B cell (primary cell): ENCODE measurements at places on chromosomes 16 and 17.

DNA sequence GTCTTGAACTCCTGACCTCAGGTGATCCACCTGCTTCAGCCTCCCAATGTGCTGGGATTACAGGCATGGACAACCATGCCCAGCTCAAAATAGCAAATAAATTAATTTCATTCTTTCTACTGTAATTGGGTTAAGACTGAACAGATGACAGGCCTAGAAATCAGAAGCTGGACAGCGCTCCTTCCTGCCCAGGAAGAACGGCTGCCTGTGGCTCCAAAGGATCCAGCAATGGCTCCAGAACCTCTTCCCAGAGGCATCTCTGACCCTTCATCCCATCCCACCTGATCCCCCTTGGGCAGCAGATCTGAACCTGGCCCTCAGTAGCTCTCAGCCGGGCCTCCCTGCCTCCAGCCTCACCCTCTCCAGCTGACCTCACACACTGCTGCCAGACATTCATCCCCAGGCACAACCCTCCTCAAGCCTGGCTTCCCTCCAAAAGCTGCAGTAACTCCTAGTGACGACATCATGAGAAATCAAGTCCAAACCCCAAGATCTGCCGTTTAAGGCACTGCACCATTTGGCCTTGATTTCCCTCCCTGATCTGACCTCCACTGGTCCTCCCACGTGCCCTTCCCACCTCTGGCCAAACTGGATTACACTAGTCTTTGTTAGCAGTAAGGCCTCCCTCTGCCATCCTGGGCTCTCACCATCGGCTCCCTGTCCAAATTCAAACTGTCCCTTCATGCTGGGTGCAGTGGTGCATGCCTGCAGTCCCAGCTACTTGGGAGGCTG is 3.1 kb upstream of the MIF4GD start:
- DNase-seq, result no peak

DNA sequence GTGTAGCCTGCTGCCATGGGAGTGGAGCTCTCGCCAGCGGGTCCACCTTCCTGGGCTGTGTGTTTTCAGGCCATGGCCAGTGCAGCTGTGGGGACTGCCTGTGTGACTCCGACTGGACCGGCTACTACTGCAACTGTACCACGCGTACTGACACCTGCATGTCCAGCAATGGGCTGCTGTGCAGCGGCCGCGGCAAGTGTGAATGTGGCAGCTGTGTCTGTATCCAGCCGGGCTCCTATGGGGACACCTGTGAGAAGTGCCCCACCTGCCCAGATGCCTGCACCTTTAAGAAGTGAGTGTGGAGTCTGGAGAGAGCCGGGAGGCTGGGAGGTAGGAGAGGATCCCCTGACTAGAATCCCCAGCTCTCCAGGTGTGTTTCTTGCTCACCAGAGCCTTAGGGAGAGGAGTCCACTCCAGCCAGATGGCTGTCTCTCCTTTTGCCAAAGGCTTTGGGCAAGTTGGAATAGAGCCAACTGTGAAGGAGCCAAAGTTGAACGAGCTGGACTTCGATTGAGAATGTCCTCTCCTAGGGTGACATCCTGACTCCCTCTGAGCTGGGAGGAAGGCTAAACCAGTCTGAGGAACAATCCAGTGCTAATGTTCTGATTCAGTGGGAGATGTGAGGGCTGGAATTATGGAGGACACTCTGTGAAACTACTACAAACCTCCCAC is 24.4 kb upstream of the EFCAB13 start:
- no peak for DNase-seq

- DNase-seq, result no peak
Observed at GRCh38 chr17:19943026-19943425, 34.6 kb downstream of the AKAP10 start.

- peak; percentile 60 for DNase-seq
Observed at GRCh38 chr17:74646231-74646630, 22.7 kb upstream of the CD300E start.

DNA sequence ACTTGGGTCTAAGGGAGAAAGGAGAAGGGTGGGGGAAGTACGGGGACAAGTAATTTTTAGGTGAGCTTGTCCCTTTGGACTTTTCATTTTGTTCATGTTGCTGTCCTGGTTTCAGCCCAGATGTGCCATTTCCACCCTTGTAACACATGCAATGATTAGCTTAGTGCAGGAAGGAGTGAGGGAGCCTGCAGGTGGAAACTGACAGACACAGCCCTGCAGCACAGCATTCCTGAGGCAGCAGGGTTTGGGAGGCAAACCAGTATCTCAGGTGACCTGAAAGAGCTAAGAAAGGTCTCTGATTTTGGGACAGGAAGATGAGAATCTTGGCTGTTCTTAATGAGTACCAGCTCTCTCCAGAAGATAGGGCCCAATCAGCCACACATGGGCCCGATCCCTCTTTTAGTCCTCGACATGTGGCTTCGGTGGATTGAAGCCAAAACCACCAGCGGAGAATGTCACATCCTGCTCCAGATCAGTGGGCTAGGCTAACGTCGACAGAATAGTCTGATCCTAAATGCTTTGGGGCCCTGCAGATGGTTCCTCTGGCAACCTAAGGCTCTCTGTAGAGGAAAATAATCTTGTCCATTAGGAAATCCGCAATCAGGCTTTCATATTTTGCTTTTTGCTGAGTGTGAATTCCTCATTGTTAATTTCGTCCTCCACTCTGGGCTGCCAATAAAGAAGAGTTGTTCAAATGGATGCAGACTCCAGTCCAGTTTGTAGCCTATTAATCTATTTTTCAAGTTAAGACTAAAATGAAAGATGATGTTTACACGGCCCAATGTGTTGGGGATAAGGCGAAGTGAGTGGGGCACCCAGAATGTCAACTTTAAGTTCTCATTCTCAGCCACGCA is 3.8 kb upstream of the RNF157 start:
- no peak for DNase-seq

DNA sequence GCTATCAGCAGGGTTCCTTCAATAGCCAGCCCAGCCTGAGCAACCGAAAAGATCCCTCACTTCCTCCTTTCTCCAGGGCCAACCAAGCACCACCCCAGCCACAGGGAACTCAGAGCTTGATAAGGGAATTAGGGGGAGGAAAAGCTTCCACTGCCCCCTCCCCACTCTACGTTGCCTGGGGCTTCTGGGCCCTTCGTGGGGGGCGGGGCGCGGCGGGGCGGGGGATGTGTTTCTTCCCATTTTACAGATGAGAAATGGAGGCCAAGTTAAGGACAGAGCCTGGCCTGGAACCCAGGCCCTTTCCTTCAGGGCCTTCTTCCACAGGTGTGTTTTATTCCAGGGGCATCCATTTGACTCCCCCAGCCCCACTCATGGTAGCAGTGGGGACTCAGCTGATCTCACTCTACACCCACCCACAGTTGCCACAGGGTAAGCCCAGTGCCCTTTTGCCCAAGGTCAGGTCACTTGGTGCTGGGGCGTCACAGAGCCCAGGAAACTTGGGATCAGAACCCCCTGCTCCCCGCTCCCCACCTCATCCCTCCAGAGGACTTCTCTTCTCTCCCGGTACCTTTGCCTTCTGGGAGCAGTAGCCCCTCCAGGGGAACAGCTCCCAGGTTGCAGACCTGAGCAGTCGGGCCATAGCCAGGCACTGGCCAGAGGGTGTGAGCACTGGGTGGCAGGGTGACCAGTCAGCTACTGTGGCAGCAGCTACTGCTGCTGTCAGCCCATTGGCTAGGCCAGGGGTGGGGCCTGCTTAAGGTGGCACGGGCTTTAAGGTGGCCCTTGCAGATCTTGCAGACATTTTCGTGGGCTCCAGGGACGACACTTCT is at the start of gene LDHD:
Gene LDHD, minus strand, starts transcription at position 700 of the 830 bp plus-strand sequence. Its CDS starts 60 bp downstream, at position 640.
- no peak for DNase-seq

DNA sequence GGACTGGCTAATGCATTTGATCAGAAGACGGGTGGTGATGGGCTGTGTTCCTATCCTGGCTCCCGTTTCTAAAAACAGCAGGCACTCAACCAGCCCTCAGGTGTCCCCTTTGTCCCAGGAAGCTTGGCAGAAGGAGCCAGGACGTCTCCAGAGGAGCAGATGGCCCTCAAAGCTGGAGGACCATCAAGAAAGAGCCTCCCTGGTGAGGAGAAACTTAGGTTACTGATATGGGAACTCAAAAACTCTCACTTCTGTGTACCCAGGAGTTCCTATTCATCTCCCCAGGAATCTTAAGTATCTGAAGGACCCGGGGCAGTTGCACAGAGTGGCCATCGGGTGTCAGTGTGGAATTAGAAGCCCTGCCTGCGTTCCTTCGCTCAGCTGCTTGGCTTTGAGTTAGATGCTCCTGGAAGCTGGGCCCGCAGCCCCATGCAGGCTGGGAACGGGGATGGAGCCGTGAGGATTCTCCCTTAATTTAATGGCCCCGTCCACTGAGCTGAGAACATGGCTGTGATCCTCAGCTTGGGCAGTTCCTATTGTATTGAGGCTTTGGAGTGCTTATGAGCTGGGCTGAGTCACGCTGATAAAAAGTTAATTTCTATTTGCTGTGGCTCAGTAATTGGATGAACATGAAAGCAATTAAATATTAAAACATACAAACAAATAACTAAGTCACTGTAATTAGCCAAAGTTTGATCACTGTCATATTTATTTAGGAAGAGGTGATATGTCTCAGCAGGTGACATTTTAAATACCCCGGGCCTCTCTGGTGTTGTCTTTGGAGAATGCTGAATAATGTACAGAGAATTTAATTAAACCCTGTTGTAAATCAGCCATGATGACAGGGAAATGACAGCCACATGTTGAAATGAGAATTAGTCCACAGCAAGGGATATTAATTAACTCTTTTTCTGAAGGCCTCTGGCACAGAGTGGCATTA is 402.1 kb downstream of the SEC14L1 start:
- DNase-seq, result peak; percentile 73

DNA sequence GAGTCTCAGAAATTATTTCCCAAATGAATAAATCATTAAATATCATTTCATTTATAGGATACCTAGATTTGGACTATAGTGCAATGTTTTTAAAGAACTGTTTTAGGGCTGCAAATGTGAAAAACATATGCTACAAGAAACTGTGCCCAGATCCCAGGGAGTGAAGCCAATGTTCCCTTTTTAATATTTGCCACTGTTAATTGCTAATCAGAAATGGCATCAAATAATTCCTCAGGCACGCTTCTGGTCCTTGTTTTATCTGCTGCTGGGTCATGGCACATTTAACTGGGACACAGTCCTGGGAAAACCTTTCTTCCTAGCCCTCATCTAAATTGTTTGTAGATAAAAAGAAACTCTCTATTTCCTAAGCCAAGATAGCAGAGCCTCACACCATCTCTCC is 79.3 kb upstream of the CNTNAP4 start:
- no peak for DNase-seq

- no peak for DNase-seq
Observed at GRCh38 chr17:1030684-1031532, 34.0 kb downstream of the TIMM22 start.

DNA sequence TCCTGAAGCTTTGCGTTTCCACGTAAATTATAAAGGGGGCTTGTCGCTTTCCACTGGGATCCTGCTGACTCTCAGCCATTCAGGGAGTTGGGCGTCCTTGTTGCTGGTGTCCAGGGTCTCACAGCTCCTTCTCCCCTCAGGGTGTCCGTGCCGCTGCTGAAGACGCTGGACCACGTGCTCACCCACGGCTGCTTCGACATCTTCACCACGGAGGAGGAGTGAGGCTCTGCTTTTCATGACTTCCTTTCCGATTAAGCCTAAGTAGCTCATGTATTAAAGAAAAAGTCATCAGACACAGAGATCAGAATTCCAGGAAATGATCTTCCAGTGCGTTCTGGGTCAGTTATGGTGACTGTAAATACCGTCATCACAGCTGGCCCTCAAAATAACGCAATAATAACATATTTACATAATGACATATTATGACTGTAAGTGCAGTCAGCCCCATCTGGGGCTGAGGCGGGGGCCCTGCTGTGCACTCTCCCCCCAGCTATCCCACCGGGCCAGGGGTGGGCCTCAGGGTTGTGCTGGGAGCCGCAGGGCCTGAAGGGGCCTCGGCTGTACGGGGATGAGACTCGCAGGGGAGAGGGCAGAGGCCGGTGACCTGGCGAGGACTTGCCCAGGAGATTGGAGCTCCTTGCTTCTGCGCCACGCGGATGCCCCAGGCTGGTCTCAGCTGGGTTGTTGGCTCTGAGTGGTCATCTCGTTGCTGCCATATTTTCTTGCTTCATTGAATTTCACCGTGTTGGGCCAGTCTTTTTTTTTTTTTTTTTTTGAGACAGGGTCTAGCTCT is 92.9 kb upstream of the ZNF750 start:
- DNase-seq, result no peak

DNA sequence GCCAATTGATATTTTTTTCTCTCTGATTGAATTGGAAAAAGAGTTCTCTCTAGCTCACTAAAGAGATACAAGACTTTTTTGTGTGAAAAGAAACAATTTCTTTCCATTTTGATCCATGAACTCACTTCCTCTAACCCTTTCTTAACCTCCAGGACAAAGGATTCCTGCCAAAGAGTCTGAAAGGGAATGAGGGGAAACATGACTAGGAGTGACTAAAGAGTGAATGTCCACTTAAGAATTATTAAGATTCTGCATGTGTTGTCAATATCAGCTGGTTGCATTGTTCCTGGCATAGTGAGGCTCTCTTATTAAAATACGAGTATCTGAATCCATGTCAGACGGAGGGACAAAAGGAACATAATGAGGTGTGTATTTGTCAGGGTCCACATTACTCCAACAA is 344.7 kb downstream of the GRIN2A start:
- no peak for DNase-seq

DNA sequence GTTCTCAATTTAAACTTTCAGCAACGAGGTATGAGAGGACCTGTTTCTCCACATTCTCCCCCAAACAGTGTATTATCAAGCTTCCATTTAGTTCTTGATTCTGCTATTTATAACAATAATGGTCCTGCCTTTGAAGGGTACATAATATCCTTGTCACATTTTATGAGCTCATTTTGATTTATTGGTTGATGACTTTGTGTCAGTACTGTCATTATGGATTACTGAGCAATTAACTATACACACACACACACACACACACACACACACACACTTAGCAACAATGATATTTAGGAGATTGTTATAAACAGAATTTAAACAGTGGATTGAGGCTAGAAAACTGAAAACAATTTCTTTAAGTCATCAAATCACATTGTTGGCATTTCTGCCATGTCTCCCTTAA is 7.0 kb downstream of the TMIGD1 start:
- DNase-seq, result no peak

DNA sequence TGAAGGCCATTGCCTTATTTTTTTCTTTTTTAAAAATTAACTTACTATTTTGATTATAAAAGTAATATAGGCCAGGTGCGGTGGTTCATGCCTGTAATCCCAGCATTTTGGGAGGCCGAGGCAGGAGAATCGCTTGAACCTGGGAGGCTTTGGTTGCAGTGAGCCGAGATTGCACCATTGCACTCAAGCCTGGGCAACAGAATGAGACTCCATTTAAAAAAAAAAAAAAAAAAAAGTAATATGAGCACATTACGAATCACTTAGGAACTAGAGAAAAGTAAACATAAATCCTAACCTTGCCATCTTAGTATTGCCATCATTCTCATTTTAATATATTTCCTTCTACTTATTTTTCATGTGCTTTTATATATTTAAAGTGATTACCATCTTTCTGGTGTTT is 12.9 kb upstream of the TACO1 start:
- no peak for DNase-seq
